ENCODE measurements at places on chromosomes 1 and 21. TPM values are rescaled to one million over a fixed set of nuclear protein-coding genes. Genes with fewer than 3 reads are reported as not detected.

DNA sequence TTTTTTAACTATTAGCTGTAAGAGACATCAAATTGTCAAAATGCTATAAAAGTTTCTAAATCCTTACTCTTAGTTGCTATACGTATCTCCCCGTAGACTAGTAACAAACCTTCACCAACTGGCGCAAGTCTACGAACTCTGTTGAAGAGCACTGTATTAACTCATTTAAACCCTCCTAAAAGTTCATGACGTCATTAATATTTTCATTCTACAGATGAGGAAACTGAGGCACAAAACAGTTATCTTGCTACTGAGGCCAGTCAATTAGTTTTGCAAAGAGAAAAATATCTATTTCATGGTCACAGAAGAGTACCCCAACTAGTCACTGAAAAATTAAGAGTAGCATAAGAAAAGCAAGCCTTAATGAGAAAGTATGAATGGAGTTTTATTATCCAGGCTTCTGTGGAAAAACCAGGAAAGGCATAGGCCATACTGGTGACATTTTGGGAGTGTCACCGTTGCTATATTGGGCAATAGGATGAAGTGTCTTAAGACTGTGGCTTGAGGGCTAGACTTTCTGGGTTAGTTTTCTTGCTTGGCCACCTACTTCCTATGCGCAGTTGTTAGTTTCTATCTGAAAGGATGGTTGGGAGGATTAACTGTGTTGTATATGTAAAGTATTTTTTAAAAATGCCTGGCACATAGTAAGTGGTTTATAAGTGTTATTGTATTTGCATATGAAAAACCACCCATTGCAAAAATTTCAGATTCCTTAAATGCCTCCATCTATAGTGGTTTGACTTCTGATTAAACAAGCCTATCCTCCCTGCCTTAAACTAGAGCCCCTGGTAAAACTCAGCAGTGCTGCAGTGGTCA is 52.4 kb upstream of the SYT14 start:
- DNase-seq = no peak

- no peak for DNase-seq
Measured at GRCh38 chr21:46641656-46642055, 6.2 kb downstream of the PRMT2 start.

GRCh38 chr1:117001254-117001927 is at the start of gene CD101:
Gene CD101 (plus strand): TSS chr1:117001760. CDS start chr1:117001818, 58 bp downstream.
- DNase-seq = no peak

GRCh38 chr1:96487971-96488370 is 233.6 kb upstream of the PTBP2 start:
- no peak for DNase-seq

DNA sequence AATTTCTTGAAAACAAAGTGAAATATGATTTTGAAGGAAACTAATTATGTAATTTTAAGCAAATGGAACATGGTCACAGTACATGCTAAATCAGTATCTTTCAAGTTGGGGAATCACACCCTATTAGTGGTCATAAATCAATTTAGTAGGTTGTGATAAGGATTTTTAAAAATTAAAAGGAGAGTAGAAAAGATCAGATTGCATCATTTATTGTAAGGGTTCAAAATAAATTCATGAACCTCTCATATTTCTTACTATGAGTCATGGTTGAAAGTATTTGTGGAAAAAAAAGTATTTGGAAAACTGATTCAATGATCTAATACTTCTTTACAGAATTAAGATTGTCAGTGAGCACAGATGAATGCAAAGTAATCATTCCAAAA is 14.6 kb downstream of the ADSS2 start:
- DNase-seq = no peak

GRCh38 chr1:9588551-9589143 is at the start of gene TMEM201:
Gene TMEM201 (plus strand): TSS chr1:9588911. CDS start chr1:9588931, 20 bp downstream.
- DNase-seq = peak; percentile 93

GRCh38 chr21:35039595-35040289 is 9.4 kb downstream of the RUNX1 start:
- DNase-seq = no peak

- no peak for DNase-seq
Measured at GRCh38 chr1:212774584-212774983, 17.0 kb downstream of the NSL1 start.

- no peak for DNase-seq
Measured at GRCh38 chr1:170085091-170085490, 10.6 kb upstream of the KIFAP3 start.

DNA sequence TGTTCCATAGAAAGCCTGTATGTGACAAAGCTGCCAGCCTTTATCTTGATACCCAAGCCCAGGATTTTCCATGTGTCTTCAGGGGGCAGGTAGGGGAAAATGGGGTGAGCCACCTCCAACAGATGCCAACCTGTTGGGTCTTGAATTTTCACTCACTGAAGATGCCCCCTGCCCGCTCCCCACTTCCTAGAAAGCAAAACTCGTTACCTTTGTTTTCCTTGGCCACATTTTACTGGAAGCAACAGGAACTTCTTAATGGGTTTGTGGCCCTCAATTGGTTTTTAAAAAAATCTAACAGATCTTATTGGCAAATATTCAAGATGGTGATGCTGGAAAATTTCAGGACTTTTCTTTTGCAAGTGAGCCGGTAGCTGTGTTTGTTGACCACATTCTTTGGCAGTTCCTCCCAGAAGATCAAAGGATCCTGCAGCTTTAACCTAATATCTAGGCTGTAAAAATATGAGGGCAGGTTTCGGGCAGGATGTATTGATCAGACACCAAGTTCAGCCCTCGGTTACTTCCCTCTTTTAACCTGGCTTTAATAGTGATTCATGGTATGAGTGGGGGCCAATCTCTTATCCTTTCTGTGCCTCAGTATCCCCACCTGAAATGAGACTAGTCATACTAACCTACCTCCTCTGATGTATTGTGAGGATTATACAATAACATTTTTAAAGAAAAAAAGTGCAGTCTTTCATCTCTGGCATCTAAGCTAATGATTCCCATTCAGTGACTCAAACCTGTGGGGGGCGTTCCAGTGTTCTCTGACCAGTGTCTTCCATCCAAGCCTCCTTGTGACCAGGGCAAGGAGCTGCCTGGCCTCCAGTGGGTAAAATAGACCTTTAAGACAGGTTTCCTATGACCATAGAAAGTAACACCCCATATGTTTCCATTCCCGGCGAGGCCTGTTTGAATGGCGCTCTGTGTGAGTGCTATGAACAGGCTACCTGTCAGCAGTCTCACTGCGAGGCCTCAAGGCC is 21.3 kb upstream of the GNPAT start:
- DNase-seq = no peak

- no peak for DNase-seq
Measured at GRCh38 chr1:230853731-230854130, 14.6 kb downstream of the C1orf198 start.

- DNase-seq = no peak
Measured at GRCh38 chr1:157404063-157404501, 148.2 kb downstream of the FCRL5 start.

DNA sequence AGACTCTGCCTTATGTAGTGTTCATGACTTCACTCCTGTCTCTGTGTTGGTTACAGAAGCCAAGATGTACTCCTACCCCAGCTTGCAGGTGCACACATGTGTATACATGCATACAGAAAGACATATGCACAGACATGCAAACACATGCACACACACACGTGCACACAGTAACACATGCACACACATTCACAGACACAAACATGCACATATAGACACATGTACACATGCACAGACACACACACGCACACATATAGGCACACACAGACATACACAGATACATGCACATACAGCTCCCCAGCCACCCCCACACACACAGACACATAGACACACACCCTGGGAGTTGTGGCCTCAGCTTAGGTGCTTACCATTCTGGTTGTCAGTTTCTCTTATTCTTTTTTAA is 362.6 kb upstream of the C1orf174 start:
- no peak for DNase-seq

GRCh38 chr1:148355976-148356375 is 127.1 kb downstream of the PPIAL4G start:
- no peak for DNase-seq

Gene RAB42
- 1.9 TPM for total RNA-seq

Gene RYR2
- total RNA-seq = 5.5 TPM

Gene A3GALT2
- not detected for total RNA-seq

Gene CLCA1
- 0.18 TPM for total RNA-seq

Gene LENEP
- total RNA-seq = 0.94 TPM

Gene RNU1-3
- total RNA-seq = 1,626 TPM

Gene TMEM269
- total RNA-seq = 0.18 TPM

Gene CCT8
- total RNA-seq = 121 TPM

Gene SH2D2A
- total RNA-seq = 6.7 TPM

Gene RSRP1
- total RNA-seq = 99.5 TPM
